ENCODE measurements at places on chromosomes 2 and 18.

DNA sequence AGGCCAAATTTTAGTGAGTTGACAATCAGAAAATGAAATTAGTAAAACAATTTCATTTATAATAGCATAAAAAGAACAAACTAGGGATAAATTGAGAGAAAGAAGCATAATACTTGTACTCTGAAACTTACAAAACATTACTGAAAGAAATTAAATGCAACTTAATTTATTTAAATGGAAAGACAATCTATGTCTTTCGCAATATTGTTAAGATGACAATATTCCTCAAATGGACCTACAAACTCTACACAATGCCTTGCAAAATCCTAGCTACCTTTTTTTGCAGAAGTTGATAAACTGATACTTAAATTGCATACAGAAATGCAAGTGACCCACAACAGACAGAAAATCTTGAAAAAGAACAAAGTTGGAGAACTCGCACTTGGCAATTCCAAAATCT, 9.1 kb downstream of the EPG5 start:
- no peak for DNase-seq

- no peak for DNase-seq
Measured at GRCh38 chr2:58313926-58314325, 72.8 kb upstream of the FANCL start.

DNA sequence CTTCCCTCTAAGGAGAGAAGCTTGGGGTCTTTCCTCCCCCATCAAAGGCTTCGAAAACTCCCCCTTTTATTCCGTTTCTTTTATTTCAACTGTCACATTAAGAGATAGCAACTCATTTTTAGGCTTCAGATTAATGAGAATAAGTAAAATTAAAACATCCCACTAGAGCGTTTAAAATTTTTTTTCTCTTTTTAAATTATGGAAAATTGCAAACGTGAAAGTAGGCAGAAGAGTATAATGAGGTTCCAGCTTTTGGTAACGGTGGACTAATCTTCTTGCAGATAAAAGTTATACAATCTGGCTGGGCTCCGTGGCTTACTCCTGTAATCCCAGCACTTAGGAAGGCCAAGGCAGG, 21.9 kb upstream of the RMP24 start:
- DNase-seq = no peak

GRCh38 chr2:8799004-8799403, 38.4 kb downstream of the KIDINS220 start:
- no peak for DNase-seq

- no peak for DNase-seq
Measured at GRCh38 chr2:199462956-199463692, 5.4 kb upstream of the SATB2 start.

GRCh38 chr2:119730671-119731177, 29.0 kb upstream of the PTPN4 start:
- no peak for DNase-seq

DNA sequence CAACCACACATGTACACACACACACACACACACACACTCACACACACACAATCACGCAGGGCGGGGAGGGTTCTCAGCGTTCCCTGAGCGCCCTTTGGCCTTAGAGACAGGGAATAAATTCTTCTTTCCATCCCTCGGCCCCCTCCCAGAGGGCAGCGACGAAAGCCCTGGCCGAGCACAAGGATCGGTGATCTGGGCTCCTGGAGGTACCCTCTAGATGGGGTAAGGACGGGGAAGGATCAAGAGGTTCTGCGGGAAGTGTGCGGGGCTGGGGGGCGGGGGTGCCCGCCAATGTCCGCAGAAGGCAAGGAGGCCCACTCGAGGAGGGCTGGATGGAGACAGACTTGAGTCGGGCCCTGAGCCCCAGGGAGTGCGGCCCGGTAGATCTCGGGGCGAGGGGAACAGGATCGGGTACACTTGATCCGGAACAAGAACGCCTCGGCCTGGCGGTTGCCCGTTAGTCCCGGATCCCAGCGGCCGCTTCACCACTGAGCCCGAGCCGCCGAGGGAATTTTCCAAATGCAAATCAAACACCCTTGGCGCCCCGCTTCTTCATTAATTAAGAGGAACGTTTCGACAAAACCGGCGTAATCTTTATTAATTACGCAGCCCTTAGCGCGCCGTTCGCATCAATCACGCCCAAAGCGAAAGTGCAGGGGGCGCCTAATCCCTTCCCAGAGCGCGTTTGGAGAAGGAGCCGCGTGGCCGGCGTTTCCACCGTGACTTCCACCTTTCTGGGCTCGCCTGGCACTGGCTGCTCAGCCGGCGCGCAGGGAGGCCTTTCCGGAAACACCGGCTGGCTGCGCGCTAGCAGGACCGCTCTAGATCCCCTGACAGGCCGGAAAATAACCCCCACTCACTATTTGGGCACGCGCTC, 7.0 kb upstream of the PAX3 start:
- DNase-seq = no peak

GRCh38 chr2:203450561-203450960, 84.5 kb downstream of the RAPH1 start:
- DNase-seq = no peak

DNA sequence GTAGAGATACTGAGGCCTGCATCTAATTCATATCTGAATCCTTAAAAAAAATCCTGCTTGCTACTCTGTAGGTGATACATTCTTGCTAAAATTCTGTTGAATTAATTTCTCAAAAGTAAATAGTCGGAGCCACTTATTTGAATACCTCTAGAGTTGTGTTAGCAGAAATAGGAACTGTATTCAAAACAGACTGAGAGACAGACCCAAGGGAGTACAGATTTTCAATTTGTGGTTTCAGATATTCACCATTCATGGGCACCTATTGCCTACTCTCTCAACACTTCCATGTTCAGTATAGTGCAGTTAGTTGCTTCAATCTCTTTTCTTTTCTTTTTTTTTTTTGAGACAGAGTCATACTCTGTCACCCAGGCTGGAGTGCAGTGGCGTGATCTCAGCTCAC, 46.6 kb upstream of the CTLA4 start:
- no peak for DNase-seq

DNA sequence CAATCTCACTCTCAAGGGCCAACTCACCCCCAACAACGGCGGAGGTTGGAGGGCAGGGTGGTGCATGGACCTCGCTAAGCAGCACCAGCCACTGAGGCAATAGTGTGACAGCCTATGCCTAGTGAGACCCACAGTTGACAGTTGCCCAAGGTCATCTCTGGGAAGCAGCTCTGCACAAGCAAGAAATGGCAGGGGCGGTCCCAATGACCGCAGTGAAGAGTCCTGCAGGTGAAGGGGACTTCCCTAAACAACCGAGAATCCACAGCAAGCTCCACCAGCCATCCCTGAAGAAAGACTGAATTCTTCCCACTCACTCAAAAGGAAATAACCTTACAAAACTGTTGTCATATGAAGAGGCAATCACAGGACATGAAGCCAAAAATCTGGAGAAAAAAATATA, 313.4 kb upstream of the ID2 start:
- DNase-seq = no peak

GRCh38 chr2:71787476-71788185, 334.3 kb downstream of the DYSF start:
- DNase-seq = no peak

GRCh38 chr2:207317378-207317984, 151.7 kb upstream of the KLF7 start:
- DNase-seq = no peak

DNA sequence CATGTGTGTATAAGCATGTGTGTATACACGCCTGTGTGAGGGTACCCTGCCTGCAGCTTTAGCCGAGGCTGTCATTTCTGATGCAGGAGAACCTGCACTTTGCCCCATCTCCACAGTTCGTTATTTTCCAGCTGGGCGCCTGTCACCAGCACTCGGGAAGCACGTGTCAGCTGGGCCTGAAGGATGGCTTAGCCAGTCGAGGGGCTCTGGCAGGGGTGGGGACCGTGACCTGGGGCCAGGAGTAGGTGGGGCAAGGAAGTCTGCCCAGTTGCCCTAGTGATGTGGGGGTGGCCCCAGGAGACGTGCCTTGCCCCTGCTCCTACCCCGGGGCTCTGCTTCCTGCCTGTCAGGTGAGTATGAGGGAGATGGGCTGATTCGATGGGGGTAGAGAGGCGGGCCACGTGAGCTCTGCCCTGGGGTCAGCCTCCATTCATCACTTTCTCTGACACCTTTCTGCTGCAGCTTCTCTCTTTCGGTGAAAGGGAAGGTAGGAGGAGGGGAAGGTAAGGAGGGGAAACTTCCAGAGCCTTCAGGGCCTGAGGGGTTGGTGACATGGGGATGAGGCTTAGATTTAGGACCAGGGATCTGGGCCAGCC, 130.6 kb upstream of the SKOR2 start:
- DNase-seq = no peak

- no peak for DNase-seq
Measured at GRCh38 chr2:235984552-235984951, 183.6 kb downstream of the GBX2 start.

GRCh38 chr2:95316466-95317122, 19.4 kb downstream of the KCNIP3 start:
- no peak for DNase-seq

DNA sequence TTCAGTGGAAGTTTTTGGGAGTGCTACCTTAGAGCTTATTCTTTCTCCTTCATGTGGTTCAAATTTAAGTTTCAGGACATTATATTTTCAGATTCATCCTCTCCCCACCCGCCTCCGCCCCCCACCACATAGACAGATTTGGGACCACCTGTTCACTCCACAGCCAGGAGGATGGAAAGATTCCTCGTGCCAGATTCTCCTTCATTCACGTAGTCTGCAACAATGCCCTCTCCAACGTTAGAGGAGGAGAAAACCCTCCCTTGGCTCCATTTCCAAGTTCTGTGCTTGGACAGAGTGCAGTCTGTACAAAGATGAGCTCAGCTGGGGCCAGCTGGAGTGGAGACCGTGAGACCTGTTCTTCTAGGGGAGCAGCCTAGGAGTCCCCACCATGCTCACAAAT, 26.2 kb downstream of the POU3F3 start:
- DNase-seq = no peak

- DNase-seq = peak; percentile 51
Measured at GRCh38 chr18:48230467-48231113, 178.6 kb downstream of the ZBTB7C start.

- no peak for DNase-seq
Measured at GRCh38 chr2:182952741-182953450, 85.4 kb downstream of the NCKAP1 start.

- DNase-seq = no peak
Measured at GRCh38 chr2:166957686-166958085, 69.4 kb downstream of the XIRP2 start.

- no peak for DNase-seq
Measured at GRCh38 chr18:65269375-65269774, 481.4 kb upstream of the CDH7 start.

- DNase-seq = no peak
Measured at GRCh38 chr2:223740679-223741078, 96.7 kb downstream of the AP1S3 start.

GRCh38 chr2:221612161-221612560, 40.1 kb upstream of the EPHA4 start:
- DNase-seq = no peak

DNA sequence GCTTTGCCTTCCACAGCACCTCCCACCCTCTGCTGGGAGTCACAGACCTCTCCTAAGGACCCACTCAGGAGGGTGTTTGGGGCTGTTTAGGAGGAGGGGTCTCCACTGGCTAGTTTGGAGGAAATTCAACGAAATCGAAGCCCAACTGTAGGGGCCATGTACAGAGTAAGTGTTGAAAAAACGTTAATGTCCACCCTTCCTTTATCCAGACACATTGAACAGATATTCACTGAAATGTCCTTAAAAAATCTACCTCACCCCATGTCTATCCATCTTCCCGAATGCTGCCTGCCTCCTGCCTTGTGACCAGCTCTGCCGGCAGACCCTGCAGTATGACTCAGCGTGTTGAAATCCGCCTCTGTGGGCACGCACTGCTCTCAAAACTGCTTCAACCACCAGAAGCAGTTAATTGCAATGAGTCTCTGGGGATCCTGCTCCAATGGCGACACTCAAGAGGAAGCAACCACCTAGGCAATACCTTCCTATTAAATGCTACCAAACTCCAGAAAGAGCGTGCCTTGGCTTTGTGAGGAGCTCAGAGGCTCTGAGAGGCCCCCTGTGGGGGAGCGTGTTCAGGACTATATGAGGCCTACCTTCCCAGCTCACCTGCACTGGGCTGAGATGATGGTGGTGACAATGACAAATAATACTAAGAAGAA, 61.4 kb upstream of the RTN4 start:
- peak; percentile 51 for DNase-seq

DNA sequence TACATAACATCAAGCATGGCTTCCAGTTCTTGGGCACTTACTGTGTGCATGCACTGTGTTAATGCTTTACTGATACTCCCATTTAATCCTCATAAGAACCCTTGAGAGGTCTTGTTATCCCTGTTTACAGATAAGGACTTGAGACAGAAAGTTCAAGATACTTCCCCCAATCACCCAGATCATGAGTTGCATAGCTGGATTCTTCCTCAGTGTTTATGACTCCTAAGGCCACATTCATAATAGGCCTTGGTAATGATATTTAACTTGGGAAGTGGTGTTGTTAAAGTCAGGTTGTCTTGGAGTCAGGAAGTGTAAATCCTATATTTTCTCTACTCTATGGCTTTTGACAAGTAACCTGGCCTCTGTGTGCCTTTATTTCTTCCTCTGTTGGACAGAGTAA, 22.7 kb downstream of the NOSTRIN start:
- no peak for DNase-seq

GRCh38 chr2:174713686-174714085, 50.6 kb downstream of the CHRNA1 start:
- no peak for DNase-seq

GRCh38 chr2:102397209-102397608, 25.8 kb upstream of the IL18RAP start:
- no peak for DNase-seq

DNA sequence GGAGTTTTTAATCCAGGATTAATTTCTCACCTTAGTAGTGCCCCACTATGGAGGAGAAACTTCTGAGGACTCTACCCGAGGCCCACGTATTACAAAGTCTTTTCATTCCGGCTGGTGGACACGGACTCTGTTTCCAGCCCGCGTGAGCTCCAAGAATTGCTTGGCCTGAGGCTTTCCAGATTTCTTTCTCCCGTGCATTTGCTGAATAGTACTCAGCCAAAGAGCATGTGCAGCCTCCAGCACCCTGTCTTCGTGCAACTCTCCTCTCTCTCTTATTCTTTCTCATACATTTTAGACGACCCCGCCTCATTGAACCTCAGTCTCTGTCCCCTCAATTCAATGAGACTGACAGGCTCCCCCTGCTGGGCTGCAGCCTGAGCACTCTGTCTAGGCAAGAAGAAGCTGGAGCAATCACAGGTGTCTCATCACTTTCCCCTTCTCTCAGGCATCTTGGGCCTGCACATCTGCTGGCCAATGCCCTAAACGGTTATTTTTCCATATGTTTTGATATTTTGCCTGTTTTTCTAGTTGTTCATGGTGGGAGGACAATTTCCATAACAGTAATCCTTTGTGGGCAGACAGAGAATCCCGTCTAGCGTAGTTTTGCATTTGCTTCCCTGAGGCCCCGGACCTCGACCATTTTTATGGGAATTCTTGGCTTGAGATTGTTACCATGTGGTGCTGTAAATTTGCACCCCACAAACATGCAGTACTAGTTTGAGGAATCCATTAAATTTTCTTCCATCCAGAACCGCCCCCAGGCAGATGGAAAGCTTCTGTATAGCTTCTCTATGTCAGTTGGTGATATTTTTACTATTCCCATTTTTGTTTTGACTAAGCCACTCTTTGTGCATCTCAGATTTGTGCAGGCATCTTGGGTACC, 50.1 kb upstream of the LPIN2 start:
- peak; percentile 42 for DNase-seq

Measured in mucosa of gallbladder (tissue), 1 donor.